Prostate gland (tissue), 2 donors: ENCODE measurements at places on chromosomes 7 and 10. TPM values are rescaled to one million over a fixed set of nuclear protein-coding genes. Genes with fewer than 3 reads are reported as not detected.

- peaks cover 3% of the 10 kb centered on the region for H3K36me3 ChIP-seq
- H3K27me3 ChIP-seq: no peaks in the 10 kb centered on the region
- H3K4me3 ChIP-seq: no peak overlapping the region
These were observed 31.1 kb downstream of the CAMK2G start for GRCh38 chr10:73843261-73843660.

DNA sequence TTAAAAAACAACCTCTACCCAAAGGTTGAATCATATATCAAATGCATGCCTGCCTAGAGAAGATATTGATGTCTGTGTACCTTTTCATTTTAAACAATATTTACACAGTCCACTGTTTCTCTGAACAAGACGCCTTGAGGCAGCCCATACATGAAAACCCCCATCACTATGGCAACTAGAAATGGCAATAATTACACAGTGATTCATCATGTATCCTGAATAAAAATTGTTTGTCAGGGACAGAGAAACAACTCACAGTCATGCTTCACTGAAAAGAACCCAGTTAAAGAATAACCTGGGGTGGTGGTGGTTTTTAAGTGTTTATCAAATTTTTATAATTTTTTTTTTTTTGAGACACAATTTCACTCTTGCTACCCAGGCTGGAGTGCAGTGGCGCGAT, 19.7 kb downstream of the DNAJC12 start:
- H3K27ac ChIP-seq: no peak overlapping the region
- DNase-seq: no peak
- no peaks in the 10 kb centered on the region for H3K36me3 ChIP-seq
- no peak overlapping the region for H3K4me3 ChIP-seq

Gene UNCX
- not detected for total RNA-seq

Gene TRPV5
- total RNA-seq: not detected
